ENCODE measurements at places on chromosomes 1 and 21.

GRCh38 chr1:79362470-79362869, 355.9 kb upstream of the ADGRL4 start:
- DNase-seq = no peak

DNA sequence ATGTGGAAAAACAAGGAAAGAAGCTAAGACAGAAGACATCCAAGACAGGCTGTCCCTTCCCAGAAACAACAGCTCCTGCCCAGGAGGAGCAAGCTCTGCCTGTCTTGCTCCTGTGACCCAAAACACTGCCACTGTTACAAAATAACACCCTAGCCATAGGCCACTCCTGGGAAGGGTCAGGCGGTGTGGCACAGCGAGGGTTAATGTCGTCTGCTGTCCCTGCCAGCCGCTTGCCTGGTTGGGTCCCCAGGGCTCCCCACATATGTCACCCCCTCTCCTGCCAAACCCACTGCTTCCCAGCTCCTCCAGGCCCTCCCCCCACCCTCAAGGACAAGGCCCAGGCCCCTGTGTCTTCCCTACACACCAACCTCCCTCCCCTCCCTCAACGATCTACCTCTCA, 3.9 kb upstream of the NHLH1 start:
- no peak for DNase-seq

DNA sequence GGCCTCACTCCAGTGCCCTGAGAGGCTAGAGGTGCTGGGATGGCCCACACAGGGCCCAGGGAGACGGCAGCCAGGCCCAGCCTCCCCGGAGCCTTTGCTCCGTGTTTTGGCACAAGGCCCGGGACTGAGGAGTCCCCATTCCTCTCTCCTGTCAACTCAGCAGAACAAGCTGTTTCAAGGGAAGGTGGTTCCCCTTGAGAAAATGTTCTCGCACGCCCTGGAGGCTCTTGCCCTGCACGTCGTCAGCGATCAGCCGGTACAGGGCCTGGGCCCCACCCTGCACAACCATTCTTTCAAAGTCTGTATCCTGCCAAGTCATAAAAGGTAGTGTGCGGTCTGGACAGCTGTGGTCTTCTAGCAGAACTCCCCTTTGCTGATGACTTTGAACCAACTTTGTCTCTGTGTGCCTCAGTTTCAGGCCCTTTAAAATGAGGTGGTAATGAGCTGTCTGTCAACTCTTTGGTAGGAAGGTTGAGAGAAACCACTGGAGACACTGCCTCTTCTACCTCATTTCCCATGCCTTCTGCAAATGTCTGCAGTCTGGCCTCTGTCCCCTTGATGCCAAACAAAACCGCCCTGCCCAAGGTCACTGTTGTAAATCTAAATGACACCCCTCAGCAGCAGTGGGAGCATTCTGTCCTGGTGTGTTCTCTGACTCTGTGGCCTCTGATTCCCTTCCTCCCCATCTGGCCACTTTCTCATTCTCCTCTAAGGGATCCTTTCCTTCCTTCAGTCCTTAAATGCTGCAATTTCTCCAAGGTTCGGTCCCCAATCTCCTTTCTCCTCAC, 138.6 kb upstream of the JUN start:
- DNase-seq = no peak

DNA sequence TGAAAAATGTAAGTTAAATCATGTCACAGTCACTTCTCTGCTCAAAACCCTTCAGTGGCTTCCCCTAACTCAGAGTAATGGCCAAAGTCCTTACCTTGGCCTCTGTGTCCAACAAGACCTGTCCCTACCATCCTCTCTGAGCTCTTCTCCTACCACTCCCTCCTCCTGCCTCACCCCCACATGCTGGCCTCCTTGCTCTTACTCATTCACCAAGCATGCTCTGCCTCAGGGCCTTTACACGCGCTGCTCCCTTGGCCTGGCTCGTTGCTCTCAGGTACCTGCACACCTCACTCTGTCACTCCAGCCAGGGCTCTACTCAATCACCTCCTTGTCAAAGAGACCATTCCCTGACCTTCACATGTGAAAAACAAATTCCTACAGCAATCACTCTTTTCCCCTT, 54.2 kb downstream of the SEC16B start:
- DNase-seq = no peak

DNA sequence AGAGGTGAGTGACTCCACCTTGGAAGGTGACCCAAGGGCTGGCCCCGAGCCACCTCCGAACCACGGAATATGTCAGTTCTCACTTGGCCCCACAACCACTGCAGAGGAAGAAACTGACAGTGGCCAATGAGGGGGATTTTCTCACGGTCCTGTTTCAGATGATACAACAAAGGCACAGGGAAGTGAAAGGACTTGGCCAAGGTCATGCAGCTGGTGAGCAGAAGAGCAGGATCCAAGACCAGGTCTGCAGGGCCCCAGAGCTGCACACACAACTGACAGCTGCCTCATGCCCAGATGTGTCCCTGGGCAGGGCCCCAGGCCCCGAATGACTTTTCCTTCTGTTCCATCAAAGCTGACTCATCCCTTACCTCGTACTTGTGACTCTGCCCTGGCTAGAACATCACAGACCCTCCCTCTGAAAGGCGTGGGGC, 25.8 kb upstream of the EVA1B start:
- DNase-seq = no peak

GRCh38 chr1:184388319-184388889, 1.6 kb downstream of the C1orf21 start:
- no peak for DNase-seq

DNA sequence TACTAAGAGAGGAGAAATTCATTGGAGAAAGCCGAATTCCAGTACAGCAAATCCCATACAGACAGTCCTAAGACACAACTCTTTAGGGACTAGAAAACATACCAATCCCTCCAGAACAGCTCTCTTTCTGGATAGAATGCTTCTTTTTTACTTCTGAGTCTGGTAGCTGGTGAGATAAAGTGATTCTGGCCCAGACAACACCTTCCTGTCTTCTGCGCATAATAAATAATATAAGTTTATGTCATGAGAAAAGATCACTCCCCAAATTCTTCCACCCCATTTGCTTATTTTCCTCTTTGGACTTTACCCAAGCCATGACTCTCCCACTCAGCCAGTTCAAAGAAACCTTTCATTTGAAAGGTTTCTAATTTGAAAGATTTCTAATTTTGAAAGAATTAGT, 98.4 kb downstream of the EDEM3 start:
- no peak for DNase-seq

DNA sequence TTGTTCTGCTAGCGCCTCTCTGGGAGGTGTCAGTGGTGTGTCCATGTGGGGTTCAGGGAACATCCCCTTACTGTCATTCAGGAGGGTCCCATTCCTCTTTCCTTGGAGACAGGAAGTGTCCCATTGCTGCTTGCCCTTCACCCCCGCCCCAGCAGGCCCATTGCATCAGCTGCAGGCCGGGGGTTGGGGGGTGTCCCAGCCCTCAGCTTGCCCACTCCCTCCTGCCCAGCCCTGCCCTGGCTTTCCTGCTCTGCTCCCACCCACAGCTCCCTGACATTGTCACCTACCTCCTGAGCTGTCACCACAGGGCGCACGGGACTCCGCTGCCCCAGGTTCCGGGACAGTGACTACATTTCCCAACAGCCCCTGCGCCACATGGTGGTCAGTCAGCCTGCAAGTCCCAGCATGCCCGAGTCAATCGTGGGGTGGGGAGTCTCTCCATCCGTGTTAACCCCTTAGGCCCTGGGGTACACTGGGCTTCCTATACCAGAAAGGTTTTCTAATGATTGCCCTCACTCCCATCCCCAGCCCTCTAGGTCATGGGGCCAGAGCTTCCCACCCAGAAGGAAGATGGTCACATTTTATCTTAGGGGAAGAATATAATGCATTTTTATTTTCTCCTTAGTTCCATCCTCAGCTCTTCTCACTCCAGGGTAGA, at the start of gene INPP5B:
TSS of gene INPP5B (minus strand) at position 351 of the 658 bp plus-strand sequence. CDS start 745 bp downstream, outside the sequence.
- peak; percentile 60 for DNase-seq

GRCh38 chr1:48591181-48591580, 119.2 kb upstream of the SPATA6 start:
- no peak for DNase-seq

DNA sequence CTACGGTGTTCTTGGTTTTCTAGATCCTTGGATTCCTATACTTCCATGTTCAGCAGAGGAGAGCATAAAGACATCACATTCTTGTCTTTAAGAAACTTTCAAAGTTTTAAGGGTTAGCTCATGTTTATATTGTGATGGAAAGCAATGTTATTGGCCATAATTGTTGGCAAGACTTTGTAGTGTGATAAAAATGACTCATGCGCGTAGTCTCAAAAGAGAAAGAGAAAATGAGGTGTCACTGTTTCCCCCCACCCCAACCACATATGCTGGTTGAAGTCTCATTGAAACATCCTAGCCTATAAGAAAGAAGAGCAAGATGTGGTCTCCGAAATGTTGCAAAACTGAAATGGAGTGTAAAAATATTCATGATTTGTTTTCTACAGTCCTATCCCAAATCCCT, 348.8 kb downstream of the PTBP2 start:
- no peak for DNase-seq

DNA sequence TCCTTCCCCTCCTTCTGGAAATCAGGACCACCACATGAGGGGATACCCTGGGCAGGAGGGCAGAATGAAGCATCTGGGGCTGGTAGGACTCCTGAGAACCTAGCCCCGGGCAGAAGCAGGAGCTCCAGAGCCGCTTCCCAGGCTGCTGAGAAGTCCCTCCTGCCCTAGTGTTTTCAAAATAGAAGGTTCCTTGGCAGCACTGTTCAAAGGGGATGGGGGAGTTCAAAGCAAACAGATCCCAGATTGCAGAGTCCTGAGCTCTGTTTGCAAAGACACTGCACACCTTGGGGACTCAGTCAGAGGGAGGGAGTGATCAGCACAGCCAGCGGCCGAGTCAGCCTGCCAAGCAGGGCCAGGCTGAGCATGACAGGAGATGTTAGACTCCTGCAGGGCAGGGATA, 177.8 kb downstream of the PTPRU start:
- no peak for DNase-seq

- no peak for DNase-seq
These were observed 6.6 kb downstream of the IPO13 start for GRCh38 chr1:43953361-43953760.

GRCh38 chr1:53693339-53693738, 45.6 kb downstream of the GLIS1 start:
- no peak for DNase-seq

DNA sequence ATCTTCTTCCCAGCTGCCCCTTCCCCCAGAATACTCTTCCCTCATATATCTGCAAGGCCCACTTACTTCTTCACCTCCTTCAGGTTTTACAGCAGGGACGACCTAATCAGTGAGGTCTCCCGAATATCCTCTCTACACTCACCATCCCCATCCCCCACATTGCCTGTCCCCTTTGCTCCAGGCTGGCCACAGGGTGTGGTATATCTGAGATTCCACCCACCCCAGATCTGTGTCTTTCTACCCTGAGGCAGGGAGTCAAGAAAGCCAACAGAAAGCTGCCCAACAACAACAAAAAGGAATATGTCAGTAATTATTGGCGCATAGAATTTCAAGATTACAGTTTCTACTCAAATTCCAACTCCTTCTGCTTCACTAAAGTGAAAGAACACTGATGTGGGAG, 30.0 kb upstream of the OPRD1 start:
- no peak for DNase-seq

DNA sequence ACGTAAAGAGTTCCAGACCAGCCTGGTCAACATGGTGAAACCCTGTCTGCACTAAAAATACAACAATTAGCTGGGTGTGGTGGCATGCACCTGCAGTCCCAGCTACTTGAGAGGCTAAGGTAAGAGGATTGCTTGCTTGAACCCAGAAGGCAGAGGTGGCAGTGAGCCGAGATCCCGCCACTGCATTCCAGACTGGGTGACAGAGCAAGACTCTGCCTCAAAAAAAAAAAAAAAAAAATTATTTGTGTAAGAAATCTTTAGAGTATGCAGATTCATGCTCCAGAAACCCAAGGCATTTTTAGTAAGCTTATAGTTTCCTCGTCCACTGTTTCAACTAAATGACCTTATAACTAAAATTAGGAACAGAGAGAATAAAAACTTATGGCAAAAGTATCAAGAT, 51.3 kb downstream of the ABL2 start:
- no peak for DNase-seq

DNA sequence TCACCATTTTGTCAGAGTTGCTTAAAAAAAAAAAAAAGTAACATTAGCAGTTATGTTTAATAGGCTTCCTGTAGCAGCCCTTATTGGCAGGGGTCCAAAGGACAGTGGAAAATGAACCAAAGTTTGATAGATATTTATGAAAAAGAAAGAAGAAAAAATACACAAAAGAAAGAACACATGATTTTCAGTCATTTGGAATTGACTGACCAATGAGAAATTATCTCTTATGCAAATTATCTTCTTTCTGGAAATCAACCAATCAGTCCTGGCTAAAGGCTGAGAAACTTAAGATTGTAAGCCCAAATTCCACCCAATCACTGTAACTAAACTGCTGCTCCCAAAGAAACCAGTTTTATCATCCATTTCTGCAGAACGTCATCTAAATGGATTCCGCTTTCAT, 282.4 kb downstream of the TM2D1 start:
- DNase-seq = no peak

DNA sequence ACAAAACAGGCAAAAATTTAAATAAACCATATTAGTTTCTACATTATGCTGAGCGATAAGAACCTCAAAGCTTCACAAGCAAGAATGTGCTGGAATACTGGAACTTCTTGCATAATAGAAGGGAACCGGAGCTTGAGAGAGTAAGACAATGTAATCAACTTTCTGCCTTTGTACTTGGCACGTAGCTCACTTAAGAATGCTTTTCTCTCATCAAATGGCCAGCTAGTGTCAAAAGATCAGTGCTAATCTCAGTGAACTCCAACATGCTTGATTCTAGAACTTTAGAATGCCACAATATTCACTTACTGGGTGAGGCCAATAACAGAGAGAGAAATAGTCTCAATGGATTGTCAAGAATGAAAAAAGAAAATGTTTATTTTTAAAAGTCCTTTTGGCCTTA, 486.1 kb upstream of the LRRC7 start:
- DNase-seq = no peak

- DNase-seq = no peak
These were observed 14.3 kb upstream of the COX20 start for GRCh38 chr1:244821134-244821533.

DNA sequence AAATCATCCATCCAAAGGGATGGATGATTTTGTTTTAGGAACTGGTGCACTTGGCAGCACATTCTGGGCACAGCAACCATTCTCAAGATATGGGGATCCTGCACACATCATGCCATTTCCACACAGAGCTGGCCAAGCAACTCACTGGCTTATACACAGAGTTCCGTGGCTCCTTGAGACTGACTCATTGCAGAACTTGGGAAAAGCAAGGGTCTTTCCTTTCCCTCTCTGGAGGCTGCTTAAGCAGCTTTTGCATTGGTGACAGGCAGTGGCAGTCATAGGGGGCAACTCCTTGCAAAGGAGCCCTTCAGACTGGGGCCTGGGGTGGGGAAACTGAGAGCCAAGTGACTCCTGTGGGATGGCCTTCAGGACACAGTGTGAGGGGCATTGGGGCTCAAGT, 1.9 kb upstream of the MAD2L2 start:
- no peak for DNase-seq

DNA sequence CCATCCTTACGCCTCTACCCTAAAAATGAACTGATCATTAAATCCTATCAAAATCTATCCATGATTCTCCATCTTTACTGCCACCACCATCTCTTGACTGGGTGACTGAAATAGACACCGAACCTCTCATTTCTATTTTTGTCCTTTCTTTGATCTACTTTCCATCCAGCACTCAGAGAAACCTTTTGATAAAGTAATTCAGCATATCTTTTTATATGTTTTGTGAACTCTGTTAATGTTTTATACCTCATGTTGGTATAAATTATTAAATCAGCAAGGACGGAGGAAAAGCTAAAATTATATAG, 13.0 kb downstream of the PCNX2 start:
- DNase-seq = no peak

- DNase-seq = no peak
These were observed 69.6 kb upstream of the KCNK1 start for GRCh38 chr1:233544304-233544703.

- no peak for DNase-seq
These were observed 62.8 kb downstream of the PAX7 start for GRCh38 chr1:18693256-18694098.
